ENCODE measurements at places on chromosomes 6 and 20.
A peak's percentile ranks its signal among the peaks of the same experiment; 100 is the strongest.

GRCh38 chr20:12955611-12956010 is 53.2 kb upstream of the SPTLC3 start:
- no peak for DNase-seq

- DNase-seq, result peak; percentile 24
These were observed 1.6 kb upstream of the HEY2 start for GRCh38 chr6:125747589-125748405.

- DNase-seq, result no peak
These were observed 426.0 kb downstream of the ADGRB3 start for GRCh38 chr6:69061066-69061465.

GRCh38 chr6:160035693-160036330 is 66.9 kb downstream of the IGF2R start:
- no peak for DNase-seq

GRCh38 chr6:100202417-100203194 is 208.6 kb upstream of the MCHR2 start:
- no peak for DNase-seq

- DNase-seq, result no peak
These were observed 78.8 kb downstream of the SLC24A3 start for GRCh38 chr20:19291024-19291817.

DNA sequence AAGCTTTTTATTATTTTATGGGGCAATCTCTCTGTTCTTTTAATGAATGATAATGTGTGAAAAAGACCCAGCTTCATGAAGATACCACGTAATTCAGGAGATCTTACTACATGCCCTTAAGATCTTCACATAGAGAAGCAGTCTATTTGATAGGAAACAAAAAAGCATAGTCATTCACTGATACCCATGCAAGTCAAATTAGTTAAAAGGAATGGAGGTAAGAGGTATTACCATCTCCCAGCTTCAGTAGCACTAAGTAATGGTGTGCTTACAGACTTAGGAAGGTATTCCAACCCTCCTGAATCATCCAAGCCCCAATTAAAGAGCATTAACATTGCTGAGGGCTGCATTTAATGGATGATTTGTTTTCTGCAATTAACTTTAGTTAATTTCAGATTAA is 364.7 kb downstream of the SYNE1 start:
- DNase-seq, result no peak

GRCh38 chr6:11307226-11307625 is 74.8 kb upstream of the NEDD9 start:
- DNase-seq, result no peak

DNA sequence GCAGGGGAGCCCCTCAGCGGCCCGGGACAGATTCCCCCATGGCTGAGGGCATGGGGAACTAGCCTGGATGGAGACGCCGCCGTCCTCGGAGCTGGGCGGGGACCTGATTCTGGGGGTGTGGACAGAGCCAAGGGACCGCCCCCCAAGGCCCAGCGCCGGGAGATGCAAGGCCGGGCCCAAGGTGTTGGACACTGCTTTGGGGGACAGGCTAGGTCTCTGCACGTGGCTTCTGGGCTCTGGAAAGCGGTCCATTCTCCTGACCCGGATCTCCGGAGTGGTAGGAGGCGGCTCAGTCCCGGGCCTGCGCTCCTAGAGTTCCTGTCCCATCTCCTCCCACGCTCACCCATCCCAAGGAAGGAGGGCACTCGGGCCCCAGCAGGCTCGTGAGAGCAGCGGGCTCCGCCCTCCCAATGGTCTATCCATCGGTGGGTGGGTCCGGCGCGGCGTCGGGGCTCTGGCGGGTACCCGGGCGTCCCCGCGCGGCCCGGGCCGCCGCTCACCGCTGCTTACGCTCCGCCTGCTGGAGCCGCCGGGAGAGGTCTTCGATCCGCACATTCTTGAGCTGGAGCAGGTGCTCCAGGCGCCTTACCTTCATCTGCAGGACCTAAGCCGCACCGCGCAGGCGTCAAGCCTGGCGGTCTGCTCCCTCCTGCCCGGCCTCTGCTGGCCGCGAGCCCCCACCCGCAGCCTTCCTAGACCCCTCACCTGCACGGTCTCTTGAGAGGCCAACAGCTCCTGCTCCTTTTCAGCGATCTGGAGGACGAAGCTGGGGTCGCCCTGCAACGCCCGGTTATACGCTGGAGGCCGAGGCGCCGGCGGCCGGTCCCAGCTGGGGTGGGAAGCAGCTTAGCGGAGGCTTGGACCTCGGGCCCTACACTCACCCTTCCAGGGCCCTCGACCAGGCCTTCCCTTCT is 3.3 kb downstream of the SPEF1 start:
- no peak for DNase-seq

DNA sequence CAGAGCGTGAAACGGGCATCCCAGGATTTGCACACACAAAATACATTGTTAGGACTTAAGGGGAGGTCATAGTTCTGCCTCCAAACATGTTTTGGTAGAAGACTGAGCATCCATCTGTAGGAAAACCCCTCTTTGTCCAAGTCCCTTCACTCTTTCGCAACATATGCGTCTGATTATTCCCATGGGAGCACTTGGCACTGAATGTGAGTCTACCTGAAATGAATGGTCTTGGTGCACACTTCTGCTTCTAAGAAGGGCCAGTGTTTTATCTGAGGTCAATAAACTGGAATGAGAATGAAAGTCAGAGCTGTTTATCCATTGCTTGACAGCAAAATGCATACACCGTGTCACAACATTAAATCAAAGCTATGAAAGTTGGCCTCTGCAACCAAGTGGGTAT is 33.0 kb downstream of the GJA10 start:
- DNase-seq, result no peak

DNA sequence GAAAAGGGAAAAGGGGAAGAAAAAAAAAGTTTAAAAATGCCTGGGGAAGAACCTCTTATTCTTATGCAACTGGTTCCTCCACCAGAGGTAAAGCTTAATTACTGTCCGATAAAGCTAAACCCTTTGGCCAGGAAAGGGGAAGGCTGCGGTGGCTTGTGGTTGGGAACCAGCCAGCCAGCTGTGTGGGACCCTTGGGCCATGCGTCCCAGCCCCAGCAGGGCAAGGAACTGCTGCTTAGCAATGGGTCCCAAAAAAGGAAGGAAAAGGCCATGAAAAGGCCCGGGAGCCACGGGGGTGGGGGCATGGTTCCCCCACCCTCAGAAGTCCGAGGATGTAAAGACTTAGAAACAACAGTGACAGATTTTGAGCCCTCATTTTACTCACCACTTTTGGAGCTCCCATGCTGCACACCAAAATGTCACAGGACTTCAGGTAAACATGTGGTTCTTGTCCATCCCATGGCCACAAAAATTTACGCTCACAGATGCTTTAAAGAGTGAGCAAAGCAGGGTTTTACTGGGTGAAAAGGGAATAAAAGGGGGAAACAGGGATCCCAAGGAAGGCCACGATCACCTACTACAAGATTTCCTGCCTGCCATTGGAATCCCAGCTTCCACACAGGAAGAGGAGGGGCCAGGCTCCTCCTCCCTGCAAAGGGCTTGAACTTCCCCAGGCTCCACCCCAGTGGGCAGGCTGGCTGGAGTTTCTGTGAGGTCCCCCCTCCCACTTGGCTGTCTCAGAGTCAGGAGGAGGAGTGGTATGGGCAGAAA is 1234.7 kb upstream of the GJE1 start:
- DNase-seq, result no peak

DNA sequence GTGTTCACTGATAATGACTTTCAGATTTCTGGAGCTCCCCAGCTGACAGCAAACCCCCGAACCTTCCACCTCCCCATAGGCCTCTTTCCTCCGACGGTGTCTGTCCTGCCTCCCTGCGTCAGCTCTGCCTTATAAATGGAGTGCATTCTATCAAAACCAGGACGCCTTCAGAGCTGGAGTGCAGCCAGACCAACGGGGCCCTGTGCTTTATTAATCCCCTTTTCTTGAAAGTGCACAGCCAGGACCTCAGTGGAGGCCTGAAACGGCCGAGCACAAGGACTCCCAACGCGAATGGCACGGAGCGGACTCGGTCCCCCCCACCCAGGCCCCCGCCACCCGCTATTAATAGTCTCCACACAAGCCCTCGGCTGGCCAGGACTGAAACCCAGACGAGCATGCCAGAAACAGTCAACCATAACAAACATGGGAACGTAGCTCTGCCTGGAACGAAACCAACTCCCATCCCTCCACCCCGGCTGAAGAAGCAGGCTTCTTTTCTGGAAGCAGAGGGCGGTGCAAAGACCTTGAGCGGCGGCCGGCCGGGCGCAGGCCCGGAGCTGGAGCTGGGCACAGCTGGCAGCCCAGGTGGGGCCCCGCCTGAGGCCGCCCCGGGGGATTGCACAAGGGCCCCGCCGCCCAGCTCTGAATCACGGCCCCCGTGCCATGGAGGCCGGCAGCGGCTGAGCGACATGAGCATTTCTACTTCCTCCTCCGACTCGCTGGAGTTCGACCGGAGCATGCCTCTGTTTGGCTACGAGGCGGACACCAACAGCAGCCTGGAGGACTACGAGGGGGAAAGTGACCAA is 42.3 kb upstream of the NAA20 start:
- DNase-seq, result peak; percentile 77

DNA sequence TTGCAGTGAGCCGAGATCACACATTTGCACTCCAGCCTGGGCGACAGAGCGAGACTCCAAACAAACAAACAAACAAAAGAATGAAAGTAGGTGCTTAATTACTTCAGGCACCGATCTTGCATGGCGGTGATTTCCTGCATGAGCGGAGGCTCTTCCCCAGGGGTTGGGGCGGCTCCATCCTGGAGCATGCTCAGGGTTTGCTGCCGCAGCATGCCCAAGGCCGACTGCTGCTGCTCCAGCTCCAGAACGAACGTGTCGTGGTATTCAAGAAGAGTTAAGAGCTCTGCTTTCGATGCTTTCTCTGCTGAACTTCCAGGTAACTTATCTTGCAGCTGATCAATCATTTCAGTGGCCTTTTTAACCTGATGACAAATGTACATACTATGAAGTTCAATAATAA is 313.8 kb downstream of the SYNE1 start:
- DNase-seq, result no peak

GRCh38 chr6:53702316-53702715 is 36.8 kb upstream of the KLHL31 start:
- DNase-seq, result no peak

GRCh38 chr6:80217794-80218193 is 111.3 kb downstream of the BCKDHB start:
- DNase-seq, result no peak

GRCh38 chr20:50574108-50574507 is 63.9 kb downstream of the PTPN1 start:
- no peak for DNase-seq

GRCh38 chr6:126153661-126154060 is 167.3 kb downstream of the TRMT11 start:
- DNase-seq, result no peak

DNA sequence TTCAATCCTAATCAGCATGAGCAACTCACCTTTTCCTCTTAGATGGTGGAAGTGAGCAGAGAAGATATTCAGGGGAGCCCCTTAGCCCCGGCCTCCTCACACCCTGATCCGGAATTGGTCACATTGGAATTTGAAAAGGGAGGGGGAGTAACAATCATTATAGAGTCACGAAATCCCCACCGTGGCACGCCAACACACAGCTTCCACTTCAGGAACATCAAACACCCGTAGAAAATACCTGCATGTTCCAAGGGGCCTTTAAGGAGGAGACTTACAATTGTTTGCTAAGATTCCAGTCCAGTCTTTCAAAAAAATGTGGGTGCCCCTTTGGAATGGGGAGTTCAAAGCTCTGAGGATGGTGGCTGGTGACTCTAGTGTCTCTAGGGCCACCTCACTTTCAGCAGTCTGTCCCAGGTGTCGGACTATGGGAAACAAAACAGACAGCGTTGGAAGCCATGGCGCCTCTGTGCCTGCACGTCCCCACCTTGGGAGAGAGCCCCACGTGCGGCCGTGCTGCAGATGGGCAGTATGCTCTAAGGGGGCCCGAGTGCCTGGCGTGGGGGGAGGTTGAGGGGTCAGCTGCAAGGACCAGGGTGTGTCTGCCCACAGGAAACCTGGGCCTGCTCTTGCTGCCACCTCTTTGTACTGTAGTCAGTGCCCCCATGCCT is 2.4 kb downstream of the CD93 start:
- no peak for DNase-seq

DNA sequence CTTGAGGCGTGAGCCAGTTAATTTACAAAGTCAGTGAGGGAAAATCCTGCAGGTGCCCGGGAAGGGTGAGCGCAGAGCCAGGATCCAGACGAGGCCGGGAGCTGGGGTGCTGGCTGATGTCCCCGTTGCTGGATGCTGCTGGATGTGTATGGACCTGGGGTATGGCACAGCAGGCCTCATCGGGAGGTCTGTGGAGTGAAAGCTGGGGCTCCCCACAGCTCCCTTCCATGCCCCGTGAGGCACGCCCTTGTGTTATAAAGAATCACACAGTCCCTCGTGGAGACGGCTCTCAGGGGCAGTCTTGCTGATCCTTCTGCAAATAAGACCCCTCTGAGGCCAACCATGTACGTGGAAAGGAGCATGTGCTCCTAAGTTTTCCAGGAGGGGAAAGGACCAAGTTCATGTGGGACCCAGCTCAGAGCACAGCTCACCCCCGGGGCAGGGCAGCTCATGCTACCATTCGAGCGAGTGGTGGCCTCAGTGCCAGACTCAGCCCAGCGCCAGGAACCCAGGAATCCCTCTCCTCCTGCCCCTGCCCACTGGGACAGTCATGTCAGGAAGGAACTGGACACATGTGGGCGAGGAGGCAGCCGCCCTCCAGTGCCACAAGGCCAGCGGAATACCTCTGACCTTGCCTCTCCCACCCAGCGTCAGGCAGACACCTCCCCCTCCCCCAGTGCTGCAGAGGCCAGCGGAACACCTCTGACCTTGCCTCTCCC is 97.5 kb downstream of the CDH4 start:
- no peak for DNase-seq

GRCh38 chr6:22363714-22364239 is 66.9 kb upstream of the PRL start:
- no peak for DNase-seq

DNA sequence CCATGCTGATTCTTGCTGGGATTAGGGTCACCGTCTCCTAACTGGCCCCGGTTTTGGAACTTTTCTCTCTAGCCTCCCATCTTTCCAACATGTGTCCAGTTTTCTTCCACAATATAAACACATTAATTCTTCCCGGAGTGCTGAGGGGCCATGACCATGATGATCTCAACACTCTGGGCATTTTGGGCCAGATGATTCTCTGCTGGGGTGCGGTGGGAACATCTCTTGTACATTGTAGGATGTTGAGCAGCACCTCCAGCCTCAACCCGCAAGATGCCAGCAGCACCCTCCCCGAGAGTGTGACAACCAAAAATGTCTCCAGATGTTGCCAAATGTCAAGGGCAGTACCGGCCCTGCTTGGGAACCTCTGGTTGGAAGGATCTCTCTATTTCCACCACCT is 164.8 kb downstream of the TFAP2C start:
- no peak for DNase-seq

DNA sequence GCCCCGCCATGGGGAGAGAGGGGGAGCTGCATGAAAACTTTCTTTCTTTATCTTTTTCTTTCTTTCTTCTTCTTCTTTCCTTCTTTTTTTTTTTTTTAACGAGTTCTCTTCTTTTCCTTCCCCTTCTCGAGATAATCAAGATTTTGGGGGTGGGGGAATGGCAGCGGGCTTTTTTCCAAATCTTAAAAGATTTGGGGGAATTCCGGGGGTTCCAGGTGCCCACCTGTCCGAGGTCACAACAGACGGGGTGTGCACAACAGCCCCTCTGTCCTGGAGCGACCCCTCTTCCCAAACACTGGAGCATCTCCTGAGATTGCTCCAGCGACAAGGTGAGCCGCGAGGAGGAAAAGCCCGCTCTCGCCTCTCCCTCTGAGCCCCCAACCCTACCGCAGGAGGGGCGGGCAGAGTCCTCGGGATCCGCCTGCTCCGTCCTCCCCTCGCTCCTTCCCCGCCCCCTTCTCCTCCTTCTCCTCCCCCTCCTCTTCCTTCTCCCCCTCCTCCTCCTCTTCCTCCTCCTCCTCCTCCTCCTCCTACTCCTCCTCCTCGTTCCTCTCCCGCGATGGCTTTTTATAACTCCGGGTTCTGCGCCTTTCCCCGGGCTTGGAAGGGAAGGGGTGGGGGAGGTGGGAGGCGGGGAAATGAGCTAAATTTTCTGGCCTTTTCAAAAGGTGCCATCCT is 689 bp upstream of the KCNB1 start:
- DNase-seq, result no peak

Data from amygdala (tissue), 56 donors.